Stromal cell of bone marrow (primary cell): ENCODE measurements at places on chromosomes 13 and 19.

DNA sequence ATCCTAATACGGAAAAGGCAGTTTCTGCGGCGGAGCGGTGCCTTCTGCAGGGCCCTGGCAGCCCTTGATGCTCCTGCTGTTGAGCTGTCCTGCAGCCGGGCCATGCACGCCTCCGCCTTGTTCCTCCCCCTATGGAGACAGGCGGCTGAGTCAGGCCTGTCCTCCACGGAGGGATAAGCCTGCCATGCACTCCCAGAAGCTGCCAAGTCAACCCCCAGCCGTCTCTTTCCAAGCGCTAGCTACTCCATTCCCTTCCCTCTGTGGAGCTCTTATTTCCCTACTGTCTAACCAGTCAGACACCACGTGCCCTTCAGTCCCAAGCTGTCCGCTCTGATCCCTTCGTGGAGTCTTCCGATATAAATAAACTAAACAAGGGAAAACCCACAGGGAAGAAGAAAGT is 197.0 kb downstream of the COL4A1 start:
- DNase-seq: peak; percentile 93

DNA sequence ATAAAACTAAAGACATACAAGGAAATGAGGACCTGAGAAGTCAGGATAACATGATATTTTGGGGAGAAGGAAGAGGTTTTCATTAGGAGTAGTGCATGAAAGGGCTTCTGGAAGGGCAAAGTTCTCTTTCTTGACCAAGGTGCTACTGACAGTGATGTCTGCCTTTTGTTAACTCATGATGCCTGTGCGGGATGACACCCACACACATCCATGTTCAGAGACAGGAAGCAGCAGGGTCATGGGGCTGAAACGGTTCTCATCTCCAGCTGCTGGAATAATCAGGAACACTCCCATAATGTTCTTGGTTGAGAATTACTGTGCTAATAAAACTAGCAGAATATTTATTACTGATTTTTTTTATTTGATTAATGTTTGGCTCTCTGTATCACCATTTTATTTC is 29.1 kb downstream of the KCNC3 start:
- no peak for DNase-seq

- no peak for DNase-seq
Observed at GRCh38 chr13:46507981-46508380, 45.0 kb upstream of the LRCH1 start.

DNA sequence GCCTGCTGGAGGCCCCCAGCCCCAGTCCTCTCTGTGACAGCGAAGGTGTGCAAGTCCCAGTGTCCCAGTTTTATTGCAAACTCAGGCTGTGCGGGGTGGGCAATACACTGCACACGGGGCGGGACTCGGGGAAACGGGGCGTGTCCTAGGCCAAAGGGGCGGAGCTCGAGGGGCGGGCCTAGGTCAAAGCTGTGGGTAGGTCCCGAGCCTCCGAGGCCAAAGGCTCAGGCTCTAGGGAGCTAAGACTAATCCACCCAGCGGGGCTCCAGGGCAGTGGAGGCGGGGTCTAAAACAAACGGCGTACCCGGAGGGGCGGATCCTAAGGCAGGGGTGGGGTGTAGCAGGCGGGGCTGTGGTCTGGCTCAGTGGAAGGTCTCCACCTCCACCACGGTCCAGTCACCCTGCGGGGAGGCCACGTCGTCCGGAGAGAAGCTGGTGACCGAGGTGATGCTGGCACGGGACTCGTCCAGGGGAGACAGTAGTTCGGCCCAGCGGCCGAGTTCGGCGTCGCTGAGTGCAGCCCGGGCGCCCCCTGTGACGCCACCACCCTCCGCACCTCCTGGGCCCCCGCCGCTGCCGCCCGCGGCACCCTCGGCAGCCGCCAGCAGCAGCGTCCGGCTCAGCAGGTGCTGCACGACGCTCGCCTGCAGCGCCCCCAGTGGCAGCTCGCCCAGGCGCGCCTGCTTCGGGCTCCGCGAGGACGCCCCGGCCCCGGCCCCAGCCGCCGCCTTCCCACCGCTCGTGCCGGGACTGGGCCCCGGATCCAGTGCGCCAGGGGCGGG is 5.3 kb downstream of the PRR36 start:
- no peak for DNase-seq

GRCh38 chr13:74316547-74316946 is 182.3 kb upstream of the KLF12 start:
- no peak for DNase-seq

- no peak for DNase-seq
Observed at GRCh38 chr19:14977128-14977527, 2.5 kb downstream of the SLC1A6 start.

DNA sequence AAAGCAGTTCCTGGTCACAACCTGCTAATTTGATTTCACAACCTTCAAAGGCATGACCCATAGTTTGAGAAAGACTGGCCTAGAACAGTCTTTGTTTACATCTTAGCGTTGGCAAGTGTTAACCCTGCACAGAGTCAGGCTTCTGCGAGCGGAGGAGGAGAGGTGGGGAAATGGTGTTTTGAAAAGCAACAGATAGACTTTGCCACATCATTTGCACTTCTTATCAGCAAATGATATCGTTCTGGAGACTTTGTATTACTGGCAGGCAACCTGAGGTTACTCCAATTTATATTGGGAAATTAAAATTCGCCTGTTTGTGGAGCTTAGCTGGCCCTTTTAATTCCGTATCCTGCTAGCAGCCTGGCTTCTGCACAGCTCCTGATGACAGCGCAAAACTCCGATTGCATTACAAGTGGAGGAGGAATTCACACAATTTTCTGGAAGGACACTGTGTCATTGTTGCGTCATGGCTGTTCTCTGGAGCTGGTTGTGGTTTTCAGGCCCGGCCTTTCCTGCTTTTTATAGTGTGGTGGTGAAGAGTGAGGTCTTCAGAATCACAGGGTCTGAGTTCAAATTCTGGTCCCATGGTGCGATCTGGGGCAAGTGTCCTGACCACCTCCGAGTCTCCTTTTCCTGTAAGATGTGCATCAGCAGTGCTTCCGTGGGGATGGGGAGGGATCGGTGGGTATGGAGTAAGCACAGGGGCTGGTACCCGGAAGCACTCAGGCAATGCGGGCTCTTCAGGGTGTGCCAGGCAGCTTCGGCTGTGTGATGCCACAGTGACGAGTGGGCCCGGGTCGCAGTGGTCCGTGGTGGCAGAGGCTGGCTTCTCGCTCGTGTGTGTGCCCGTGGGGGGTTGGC is 49.1 kb upstream of the EHD2 start:
- DNase-seq: peak; percentile 100

- no peak for DNase-seq
Observed at GRCh38 chr13:55199134-55199533, 1941.6 kb upstream of the PRR20A start.

GRCh38 chr13:76874479-76874878 is 11.7 kb downstream of the KCTD12 start:
- no peak for DNase-seq

- no peak for DNase-seq
Observed at GRCh38 chr13:20403826-20404225, 121.8 kb downstream of the CRYL1 start.

- no peak for DNase-seq
Observed at GRCh38 chr13:46109451-46109850, 4.6 kb upstream of the CPB2 start.

DNA sequence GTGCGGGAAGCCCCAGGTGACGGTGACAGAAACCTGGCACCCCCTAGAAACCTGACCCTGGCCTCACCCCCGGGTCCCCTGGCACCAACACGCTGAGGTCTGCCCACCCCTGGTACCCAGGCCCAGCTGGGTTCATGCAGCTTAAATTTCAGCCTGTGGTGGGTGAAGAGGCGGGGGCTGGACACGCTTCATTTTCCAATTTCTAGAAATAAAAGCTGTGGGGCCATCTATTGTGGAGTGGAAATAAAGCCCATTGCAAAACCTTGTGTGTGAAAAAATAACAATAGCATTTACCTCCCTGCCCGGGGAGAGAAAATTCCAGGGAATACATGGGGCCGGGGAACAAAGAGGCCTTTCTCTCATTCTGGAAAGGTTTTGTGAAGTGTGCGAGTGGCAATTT is 7.5 kb upstream of the FUT5 start:
- DNase-seq: no peak

DNA sequence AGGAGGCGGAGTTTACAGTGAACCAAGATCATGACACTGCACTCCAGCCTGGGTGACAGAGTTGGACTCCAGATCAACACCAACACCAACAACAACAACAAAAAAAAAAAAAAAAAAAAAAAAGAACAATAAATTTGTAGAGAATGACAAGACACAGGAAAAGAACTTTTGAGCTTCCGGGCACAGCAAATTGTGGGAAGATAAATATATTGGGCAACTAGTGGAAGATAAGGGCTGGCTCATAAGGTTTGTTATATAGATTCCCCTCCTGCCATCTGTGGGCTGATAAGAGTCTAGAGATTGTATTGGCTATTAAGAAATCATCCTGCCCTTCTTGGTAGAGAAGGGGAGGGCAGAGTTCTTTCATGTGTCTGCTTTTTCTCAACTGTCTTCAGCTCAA is 33.1 kb upstream of the CYP2S1 start:
- DNase-seq: no peak

DNA sequence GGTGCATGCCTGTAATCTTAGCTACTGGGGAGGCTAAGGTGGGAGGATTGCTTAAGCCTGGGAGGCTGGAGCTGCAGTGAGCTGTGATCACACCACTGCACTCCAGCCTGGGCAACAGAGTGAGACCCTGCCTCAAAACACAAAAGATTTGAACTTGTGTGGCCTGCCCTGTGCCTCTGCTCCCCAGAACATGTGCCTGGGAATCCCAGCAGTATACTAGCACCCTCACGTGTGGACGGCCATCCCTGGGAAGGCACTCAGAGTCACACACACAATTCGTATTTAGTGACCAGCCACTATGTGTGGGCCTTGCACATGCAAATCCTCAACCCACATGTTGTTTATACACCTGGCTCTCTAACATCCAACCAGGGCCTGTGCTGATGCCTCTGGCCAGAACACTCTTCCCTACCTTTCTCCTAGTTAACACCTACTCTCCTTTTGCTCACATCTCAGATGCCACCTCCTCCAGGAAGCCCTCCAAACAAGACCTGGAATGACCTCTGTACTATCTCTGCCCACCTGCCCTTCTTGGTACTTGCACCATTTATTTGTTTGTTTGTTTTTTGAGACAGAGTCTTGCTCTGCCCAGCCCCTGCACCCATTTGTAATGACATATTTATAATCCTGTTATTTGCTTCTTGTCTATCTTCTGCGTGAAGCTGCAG is 7.7 kb downstream of the GADD45B start:
- no peak for DNase-seq

DNA sequence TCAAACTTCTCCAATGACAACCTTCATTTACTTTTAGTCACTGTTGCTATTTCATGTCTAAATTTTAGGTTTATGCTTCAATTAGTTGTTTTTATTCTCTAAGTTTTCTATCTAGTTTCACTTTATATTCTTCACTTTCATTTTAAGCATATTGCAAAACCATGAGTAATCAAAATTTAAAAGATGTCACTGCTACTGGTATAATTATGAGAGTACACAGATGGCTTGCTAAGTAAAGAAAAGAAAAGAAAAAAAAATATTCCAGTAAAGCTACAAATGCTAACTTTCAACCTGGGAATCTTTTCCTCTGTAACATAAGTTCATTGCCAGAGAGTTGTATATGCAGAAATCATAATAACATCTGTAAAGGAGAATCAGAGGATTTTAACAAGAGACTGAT is 1624.7 kb downstream of the PCDH9 start:
- no peak for DNase-seq

- peak; percentile 85 for DNase-seq
Observed at GRCh38 chr19:11142528-11143171, 12.9 kb downstream of the SPC24 start.
